Activated T-helper 1 cell treated with anti-CD3 and anti-CD28 coated beads, Interleukin-12 subunit alpha, Interleukin-12 subunit beta, Interleukin-2, Interleukin-4 antibody, amounts not matched to agents 30 ng/mL and 10 ng/mL and 1 ng/mL, durations not matched to agents 14 hours and 24 hours and 36 hours (primary cell): ENCODE measurements at places on chromosomes 16 and 17. TPM values are rescaled to one million over a fixed set of nuclear protein-coding genes. Genes with fewer than 3 reads are reported as not detected.

CLEC10A gene
- total RNA-seq = not detected in 2 replicates

TMEM98 gene
- total RNA-seq = 0.57 and 1.0 TPM in 2 replicates

C16orf92 gene
- not detected in 2 replicates for total RNA-seq

SLC7A5 gene
- total RNA-seq = 466 and 469 TPM in 2 replicates
